ENCODE measurements at places on chromosomes 5 and 9.

DNA sequence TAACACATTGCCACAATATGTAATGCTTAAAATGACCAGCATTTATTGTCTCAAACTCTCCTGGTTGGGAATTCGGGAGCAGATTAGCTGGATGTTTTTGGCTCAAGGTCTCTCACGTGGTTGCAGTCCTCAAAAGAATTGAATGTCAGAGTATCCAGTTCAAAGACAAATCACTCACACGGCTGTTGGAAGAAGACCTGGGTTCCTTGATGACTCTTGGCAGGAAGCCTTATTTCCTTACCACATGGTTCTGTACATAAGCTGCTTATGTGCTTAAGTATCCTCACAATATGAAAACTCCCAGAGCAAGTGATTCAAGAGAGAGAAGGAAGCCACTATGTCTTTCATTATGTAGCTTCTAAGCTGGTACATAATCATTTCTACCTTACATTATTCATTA is 230.3 kb upstream of the PTPRD start:
- DNase-seq = no peak

GRCh38 chr5:180334751-180335613 is 18.2 kb downstream of the GFPT2 start:
- no peak for DNase-seq

DNA sequence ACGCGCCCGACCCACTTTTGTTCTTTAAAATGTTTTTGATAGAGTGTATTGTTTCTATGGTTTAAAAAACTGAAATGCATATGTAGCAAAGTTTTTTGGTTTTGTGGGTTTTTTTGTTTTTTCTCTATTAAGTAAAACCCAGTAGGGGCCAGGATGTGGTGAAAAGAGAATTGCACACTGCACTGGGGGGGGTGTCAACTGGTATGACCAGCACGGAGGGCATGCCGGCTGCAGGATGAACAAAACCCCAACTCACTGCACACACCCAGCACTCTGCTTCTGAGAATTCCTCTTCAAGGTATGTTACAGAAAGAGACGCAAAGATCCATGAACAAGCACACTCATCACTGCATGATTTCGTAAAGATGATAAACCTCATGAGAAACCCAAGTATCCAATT is 75.0 kb downstream of the STK10 start:
- DNase-seq = no peak

DNA sequence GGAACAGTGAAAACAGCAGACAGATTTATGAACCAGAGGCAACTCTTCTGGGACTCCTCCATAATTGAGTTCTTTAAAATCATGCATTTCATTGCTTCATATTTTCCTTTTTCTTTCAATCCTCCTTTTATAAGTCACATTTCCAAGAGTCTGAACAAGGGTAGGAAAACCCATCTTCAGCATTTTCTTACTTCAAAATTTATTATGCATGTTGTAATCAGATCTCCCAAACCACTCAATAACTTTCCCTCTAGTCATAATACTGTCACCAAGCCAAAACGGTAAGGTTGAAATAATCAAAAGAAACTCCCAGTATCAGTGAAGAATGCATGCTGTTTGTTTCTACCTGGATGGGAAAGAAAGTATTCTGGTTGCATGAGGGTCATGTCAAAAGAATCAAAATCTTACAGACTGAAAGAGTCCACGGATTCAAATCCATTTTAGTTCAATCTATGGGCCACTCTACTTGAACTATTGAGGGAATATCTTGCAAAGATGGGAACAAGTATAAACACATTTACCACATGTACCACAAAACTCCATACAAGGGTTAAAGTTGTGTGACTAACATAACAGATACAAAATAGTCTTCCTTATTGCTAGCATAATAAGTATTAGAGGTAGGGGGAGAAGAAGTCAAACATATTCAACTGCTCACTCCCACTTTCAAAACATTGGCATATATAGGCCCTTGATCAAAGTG is 797.3 kb downstream of the MAT2B start:
- DNase-seq = no peak

DNA sequence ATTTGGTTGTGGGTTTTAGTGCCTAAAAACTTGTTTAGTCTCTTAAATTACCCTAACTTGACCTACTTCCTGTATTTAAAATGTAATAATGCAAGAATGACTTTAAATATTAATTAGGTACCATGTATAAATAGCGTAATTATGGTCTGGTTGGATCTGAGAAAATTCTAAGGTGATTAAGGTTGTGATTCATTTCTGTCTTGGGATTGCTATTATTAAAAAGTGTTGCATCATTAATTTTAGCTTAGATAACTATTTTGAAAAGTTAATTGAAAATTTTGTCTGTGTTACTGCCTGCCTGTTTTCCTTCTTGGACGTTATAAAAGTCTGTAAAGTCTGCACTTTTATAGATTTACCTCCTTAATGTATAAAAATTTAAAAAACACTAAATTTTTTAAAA is 11.8 kb downstream of the LRRC70 start:
- DNase-seq = no peak

DNA sequence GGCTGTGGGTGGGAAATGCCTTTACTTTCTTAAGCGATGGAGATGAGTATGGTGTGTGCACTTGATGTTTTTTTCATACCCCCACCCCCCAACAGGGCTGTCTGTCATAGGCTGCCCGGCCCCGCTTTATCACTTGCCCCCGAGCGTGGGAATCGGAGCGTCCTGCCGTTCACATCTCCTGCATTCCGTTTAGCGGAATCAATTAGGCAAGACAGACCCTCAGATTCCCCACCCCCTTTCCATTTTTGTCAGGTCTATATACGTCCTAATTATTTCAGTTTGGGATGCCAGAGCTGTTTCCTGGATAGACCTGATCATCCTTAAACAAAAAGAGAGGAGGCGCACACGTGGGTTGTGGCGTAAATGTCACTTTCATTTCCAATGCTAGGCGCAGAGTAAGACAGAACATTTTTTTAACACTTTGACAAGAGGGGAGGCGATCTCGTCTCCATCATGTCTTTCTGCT is 217.2 kb downstream of the MEF2C start:
- DNase-seq = no peak

- no peak for DNase-seq
Observed at GRCh38 chr5:131640043-131640856, 5.2 kb upstream of the RAPGEF6 start.

GRCh38 chr5:65970481-65971367 is 44.3 kb downstream of the ERBIN start:
- no peak for DNase-seq
